ENCODE measurements at places on chromosomes 1 and 21.
A peak's percentile ranks its signal among the peaks of the same experiment; 100 is the strongest.

DNA sequence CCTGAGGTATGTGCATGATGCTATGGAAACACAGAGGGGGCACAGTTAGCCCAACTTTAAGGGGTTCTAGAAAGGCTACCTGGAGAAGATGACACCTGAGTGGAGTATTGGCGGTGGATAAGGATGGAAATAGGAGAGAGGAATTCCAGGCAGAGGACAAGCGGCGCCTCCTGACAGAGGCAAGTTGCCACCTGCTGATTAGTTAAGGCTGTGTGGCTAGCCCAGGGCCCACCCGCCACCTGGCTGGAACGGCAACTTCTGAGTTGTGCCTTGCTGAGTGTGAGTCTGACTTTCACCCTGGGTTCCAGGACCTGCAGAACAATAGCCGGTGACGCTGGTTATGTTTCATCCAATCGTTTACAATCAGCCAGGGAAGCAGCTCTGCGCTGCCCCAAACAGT lies 126.9 kb upstream of the LMO4 start:
- DNase-seq: no peak

DNA sequence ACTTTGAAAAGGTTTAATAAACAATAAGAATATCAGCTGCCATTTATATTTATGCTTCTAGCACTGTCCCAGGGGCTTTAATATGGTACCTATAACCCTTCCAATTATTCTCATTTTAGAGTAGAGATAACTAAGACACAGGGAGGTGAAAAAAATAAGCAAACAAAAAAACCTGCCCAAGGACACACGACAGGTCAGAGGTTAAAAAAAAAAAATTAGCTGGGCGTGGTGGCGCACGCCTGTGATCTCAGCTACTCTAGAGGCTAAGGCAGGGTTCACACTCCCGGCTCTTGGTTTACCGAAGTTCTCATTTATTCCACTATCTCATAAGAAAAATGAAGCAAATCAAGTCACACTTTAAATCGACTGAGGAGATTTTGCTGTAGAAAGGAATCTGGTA lies 34.7 kb upstream of the CNN3 start:
- no peak for DNase-seq

DNA sequence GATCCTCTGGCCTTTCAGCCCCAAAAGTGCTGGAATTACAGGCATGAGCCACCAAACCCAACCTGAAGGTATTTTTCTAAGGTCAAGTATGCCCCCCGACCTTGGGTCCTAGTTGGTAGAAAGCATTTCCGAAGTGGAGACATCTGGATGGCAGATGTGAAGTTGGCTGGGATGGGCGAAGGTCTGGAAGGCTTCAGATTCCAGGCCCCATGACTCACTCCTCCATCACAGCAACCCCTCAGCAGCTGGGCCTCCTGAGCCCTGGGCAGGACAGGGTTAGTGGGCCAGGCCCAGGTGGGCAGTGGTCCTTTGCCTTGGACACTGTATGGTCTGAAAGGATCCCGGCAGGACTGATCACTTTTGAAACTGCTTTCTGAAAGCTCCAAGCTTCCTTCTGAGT lies 23.3 kb downstream of the NAV1 start:
- DNase-seq: no peak

DNA sequence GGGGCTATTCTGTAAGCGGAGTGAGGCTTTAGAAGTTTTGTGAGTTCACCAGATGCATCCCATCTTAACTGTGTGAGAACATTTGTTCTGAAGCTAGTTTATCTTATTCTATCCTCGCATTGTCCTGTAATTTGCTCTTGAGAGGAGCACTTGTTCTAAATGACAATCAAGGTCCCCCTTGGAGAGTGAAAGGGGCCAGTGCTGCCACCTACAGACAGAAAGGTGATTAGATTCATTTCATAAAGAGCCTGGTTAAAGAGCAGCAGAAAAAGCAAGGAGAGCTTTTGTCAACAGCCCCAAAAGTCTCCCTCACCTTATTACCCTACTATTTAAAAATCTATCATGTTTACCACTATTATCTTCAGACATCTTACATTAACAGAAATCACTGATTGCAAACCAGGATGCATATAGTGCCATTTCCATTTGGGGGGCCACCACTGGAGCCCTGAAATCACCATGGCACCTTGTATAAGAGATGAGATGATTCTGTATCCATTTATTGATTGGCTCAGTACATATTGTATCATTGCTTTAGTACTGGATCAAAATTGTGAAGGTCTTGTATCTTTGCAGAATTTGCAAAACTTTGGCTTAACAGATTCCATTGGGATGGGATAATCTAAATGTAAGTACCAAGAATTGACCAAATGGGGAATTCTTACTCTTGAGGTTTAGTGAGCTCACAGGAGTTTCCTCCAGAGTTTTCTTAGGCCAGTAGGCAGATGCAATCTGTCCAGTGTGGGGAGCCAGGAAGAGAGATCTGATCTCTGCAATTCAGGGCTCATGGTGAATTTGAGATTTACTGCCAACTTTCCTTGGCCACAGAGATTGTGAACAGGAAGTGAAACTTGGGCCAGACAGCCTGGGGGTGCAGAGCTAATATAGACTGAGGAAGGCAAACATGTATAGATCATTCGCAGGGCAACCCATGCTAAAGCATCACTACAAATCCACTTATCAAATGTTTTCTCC lies 64.3 kb upstream of the TRABD2B start:
- peak; percentile 60 for DNase-seq

DNA sequence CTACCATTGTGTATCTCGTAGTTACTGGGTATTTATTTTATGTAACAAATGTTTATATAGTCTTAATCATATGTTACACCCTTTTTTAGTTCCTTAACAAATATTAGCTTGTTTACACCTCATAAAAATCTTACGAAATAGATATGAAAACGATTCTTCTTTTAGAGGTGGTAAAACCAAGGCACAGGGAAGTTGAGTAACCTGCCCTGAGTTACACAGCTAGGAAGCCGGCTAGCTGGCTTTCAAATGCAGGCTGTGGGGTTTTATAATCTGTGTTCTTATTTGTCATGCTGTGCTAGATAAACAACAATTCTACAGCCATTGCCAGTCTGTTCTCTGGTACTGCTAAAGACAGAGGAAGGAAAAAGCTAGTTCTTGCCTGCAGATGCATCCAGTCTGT lies 109.6 kb downstream of the NOS1AP start:
- no peak for DNase-seq

DNA sequence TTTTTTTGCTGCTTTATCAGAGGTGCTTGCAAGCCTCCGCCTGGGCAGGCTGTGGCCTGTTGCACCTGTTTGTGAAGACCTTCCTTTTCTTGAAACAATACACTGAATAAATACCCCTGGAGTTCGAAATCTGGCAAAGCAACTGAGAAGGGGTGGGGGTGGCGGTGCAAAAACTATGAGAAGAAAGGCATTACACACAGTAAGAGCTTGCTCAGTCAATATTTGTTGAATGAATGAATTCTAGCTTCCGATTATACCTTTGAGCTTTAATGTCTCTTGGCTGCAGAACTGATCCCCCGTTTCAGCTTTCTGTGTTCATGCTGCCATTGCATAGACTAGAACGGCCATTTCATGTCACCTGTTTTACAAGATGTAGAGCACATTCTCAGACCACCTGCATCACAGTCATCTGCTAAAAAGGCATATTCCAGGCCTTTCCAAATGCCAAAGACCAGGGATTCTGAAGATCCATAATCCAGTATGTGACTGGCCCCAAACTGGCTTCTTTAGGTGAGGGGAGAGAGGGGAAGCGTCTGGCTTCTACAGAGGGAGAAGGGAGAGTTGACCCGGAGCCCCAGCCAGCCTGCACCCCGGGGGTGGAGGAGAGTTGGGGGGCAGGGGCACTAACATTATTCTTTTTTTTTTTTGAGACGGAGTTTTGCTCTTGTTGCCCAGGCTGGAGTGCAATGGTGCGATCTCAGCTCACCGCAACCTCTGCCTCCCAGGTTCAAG lies 111.5 kb downstream of the ETS2 start:
- DNase-seq: peak; percentile 43

- no peak for DNase-seq
These were observed 72.2 kb downstream of the VWA5B1 start for GRCh38 chr1:20362856-20363255.

DNA sequence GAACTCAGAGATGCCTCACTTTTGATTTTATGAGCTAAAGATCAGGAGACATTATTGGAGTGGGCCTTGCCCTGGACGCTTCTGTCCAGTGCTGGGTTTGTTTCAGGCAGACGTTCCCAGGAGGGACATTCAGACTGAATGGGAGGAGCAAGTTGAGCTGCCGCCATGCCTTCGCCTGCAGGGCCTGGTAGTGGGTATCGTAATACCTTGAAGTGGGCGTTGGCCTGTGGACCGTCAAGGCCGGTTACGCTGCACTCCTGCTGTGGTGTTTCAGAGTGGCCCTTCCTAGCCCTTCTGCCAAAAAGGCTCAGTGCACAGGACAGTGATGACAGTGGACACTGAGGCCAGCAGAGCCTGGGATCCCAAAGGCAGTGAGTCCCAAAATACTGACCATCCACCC lies 1.6 kb downstream of the FAM3B start:
- DNase-seq: no peak

GRCh38 chr1:79845936-79846335 lies 839.4 kb upstream of the ADGRL4 start:
- no peak for DNase-seq

DNA sequence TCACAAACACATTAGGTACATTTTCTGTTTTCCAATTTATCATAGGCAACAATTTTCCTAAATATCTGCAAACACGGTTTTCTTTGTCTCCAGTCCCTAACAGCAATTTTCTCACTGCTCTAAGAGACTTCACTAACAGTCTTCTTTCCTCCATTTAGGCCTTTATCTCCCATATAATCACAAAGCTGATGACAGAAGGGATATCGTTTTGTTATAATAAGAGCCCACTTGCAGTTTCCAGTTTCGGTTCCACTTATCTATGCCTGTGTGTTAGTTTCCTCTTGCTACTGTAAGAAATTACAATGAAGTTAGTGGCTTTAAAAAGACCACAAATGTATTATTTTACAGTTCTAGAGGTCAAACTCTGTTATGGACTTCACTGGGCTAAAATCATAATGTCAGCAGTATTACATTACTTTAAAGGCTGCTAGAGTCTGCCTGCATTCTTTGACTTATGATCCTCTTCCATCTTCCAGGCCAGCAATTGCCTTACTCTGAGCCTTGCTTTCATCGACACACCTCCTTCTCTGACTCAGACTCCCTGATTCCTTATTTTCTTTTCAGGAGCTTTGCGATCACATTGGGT lies 549.3 kb downstream of the NCAM2 start:
- no peak for DNase-seq

GRCh38 chr21:38396325-38396724 lies 102.0 kb downstream of the ERG start:
- no peak for DNase-seq

- DNase-seq: no peak
These were observed 82.2 kb downstream of the SPSB1 start for GRCh38 chr1:9374748-9375341.

Measured in NCI-H2107 (cell line).